ENCODE measurements at places on chromosomes 1 and 21. TPM values are rescaled to one million over a fixed set of nuclear protein-coding genes. Genes with fewer than 3 reads are reported as not detected.

The C1orf141 gene
- not detected for total RNA-seq

The RIMKLA gene
- 5.8 TPM for total RNA-seq

The FCGR2B gene
- not detected for total RNA-seq

The SYT14 gene
- total RNA-seq = 16.7 TPM

The SMCP gene
- not detected for total RNA-seq

DNA sequence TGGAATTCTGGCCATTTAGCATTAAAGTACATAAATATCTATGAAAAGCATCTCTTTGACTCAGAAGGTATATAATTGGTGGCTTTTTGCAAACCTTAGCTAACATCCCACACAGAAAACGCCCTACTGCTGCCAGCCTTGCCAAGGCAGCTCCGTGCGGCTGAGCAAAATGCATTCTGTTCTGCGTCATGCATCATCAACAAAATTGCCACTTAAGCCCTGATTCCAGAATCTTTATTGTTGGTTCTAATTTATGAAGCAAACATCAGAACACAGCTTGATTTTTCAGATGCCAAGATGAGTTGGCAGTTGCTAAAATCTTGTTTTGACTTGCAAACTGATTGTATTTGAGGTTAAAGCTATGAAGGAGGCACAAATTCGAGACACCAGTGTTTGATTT lies 314.9 kb upstream of the DEPDC1 start:
- no peaks in the 10 kb centered on the region for H3K36me3 ChIP-seq
- H3K27ac ChIP-seq = no peak overlapping the region
- no peak for DNase-seq
- no peaks in the 10 kb centered on the region for H3K4me1 ChIP-seq
- H3K27me3 ChIP-seq = no peaks in the 10 kb centered on the region
- no peak overlapping the region for H3K4me3 ChIP-seq

- H3K36me3 ChIP-seq = no peaks in the 10 kb centered on the region
- no peaks in the 10 kb centered on the region for H3K27me3 ChIP-seq
- no peak overlapping the region for H3K4me3 ChIP-seq
These were observed 483.5 kb upstream of the PKN2 start for GRCh38 chr1:88200545-88200944.

DNA sequence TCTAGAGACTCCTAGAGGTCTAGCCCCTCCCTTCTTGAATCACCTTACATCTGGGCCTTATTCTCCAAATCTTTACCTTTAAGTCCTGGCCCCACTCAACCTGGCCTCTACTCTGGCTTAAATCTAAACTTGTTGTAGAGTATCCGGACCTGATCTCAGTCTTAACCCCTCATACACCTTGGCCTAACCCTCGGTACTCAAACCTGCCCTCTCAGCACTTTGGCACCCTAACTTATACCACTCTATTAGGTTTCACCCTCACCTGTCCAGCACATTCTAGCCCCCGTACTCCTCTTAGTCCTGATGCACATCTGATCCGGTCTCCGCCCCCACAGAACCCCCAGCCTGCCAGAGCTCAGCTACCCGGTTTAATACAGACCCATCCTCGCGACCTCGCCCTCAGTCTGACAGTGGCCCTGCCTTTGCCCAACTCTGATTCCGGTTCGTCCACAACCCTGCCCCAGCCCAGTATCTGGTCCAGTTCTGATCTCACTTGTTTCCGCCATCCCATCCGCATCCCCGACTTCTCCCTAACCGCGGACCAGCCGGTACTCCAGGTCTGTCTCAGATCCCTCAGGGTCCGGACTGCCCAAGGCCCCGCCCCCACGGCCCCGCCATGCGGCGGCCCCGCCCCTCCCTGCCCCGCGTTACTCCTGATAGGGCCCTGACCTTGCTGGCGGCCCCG lies 1.5 kb downstream of the TRIM62 start:
- no peak overlapping the region for H3K27ac ChIP-seq
- peak overlapping the region; percentile 57 for H3K4me3 ChIP-seq
- DNase-seq = no peak
- H3K36me3 ChIP-seq = no peaks in the 10 kb centered on the region

DNA sequence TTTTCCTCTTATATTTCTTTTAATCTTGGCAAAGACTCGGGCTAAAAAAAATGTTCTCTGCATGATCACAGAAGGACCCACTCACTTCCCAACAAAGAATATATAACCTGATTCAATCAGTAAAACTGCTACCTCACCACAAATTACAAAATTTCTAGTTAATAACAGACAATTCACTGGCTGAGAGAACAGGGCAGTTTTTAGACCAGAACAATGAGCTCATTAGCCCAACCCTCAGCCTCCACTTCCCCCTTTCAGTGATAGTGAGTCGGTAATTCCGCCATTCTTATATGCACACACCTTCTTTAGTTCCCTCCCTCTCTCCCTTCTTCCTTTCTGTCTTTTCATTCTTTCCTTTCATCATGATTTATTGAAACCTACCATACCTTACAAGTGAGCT lies 8.9 kb downstream of the SIPA1L2 start:
- DNase-seq = no peak
- no peak overlapping the region for H3K4me3 ChIP-seq
- H3K27me3 ChIP-seq = no peaks in the 10 kb centered on the region
- H3K27ac ChIP-seq = no peak overlapping the region
- no peaks in the 10 kb centered on the region for H3K36me3 ChIP-seq

- no peaks in the 10 kb centered on the region for H3K36me3 ChIP-seq
- H3K27ac ChIP-seq = no peak within 1 kb of the TSS
- DNase-seq = peak; percentile 72
- peak within 1 kb of the TSS; percentile 79 for H3K4me3 ChIP-seq
These were observed at the start of gene SUSD4 for GRCh38 chr1:223363856-223364684. Gene SUSD4, minus strand, starts transcription at chr1:223364176. Its CDS starts 751 bp downstream, at chr1:223363425.

DNA sequence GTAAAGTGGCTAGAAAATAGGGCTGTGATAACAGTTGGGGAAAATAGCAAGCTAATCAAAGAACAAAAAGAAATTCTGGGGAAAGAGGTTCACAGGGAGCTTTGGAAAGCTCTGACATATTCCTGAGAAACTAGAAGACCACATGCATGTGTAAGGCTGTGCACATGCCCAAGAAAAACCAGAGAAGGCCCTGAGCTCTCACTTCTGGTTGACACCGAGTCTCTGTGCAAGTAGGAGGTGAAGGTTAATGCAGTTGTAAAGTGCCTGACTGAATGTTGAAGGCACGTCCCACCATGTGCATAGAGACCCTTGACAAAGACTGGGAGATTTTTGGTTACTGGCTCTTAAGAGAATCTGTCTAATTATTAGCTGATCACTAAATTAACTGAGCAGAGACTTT lies 261.0 kb downstream of the DYRK1A start:
- H3K27ac ChIP-seq = no peak overlapping the region
- peaks cover 10% of the 10 kb centered on the region for H3K4me1 ChIP-seq
- H3K27me3 ChIP-seq = no peaks in the 10 kb centered on the region
- H3K4me3 ChIP-seq = no peak overlapping the region
- DNase-seq = no peak
- no peaks in the 10 kb centered on the region for H3K36me3 ChIP-seq

The FAM78B gene
- total RNA-seq = 4.0 TPM

The SLAMF9 gene
- not detected for total RNA-seq

DNA sequence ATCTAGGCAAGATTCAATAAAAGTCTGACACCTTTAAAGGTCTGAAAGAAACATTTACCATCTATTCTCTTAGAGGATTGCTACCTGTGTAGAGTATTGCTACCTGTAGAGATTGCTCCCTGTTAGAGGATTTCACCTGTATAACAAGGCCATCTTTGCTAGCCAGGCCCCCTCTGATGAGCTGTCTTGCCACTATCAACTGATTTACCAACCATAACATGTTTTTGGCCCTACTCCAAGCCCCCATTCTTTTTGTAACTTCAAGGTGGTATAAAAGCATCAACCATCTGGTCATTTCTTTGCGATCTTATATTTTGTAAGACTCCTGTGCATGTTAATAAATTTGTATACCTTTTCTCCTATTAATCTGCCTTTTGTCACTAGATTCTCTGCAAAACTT lies 424.7 kb upstream of the CAMK1G start:
- H3K36me3 ChIP-seq = no peaks in the 10 kb centered on the region
- peaks cover 11% of the 10 kb centered on the region for H3K4me1 ChIP-seq
- H3K4me3 ChIP-seq = no peak overlapping the region
- no peaks in the 10 kb centered on the region for H3K27me3 ChIP-seq
- H3K27ac ChIP-seq = no peak overlapping the region

The NEK2 gene
- 22.9 TPM for total RNA-seq

DNA sequence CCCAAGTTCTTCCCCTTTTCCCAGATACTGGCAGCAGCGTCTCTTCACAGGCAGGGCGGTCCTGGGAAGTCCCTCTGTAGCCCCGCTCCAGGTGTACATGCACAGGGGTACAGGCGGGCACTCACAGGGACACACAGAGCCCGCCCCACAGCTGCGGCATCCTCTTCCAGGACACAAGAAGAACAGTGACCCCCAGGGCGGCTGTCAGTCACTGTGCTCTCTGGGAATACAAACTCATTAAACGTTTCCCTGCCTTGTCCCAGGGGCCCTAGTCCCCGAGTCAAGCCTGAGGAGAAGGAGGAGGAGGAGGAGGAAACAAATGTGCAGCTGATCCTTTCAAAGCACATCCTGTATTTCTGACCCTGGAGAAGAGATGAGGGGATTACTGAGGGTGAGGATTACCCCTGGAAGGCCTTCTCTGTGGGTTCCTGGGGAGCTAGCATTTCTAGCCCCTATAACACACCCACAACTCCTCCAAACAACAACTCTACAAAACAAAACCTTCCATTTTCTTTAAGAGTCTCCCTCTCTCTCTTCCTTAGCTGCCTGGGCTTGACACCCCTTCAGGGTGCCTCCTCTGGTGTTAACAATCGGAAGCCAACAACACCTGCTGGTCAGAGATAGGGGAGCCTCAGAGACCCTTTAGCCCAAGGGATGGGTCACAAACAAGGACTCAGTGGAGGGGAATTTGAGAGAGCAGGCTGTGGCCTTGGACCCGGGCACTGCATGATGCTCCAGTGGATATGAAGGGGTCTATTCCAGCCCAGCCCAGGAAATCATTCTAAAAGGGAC lies 28.4 kb upstream of the DMBX1 start:
- H3K4me1 ChIP-seq = peaks cover 10% of the 10 kb centered on the region
- H3K36me3 ChIP-seq = no peaks in the 10 kb centered on the region
- no peak overlapping the region for H3K4me3 ChIP-seq
- peaks cover 27% of the 10 kb centered on the region for H3K27me3 ChIP-seq

DNA sequence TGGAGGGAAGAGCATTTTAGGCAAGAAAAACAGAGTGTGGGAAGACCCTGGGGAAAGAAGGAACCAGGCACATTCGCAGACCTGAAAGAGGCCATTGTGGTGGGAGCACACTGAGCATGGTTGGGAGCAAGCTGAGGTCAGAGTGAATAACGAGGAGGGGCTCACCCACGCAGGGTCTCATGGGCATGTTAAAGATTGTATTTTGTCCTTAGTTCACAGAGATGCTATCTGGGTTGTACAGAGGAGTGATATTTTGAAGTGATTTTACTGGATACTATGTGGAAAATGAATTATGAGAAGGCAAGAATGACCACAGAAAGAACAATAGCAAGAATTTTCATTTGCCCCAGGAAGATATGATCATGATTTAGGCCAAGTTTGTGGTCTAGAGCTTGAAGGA lies 578.3 kb upstream of the NR5A2 start:
- H3K27ac ChIP-seq = no peak overlapping the region
- H3K27me3 ChIP-seq = no peaks in the 10 kb centered on the region
- H3K4me1 ChIP-seq = no peaks in the 10 kb centered on the region
- DNase-seq = no peak
- H3K36me3 ChIP-seq = no peaks in the 10 kb centered on the region
